Activated CD8-positive, alpha-beta T cell treated with anti-CD3 and anti-CD28 coated beads for 36 hours (primary cell): ENCODE measurements at places on chromosomes 2 and 18.

DNA sequence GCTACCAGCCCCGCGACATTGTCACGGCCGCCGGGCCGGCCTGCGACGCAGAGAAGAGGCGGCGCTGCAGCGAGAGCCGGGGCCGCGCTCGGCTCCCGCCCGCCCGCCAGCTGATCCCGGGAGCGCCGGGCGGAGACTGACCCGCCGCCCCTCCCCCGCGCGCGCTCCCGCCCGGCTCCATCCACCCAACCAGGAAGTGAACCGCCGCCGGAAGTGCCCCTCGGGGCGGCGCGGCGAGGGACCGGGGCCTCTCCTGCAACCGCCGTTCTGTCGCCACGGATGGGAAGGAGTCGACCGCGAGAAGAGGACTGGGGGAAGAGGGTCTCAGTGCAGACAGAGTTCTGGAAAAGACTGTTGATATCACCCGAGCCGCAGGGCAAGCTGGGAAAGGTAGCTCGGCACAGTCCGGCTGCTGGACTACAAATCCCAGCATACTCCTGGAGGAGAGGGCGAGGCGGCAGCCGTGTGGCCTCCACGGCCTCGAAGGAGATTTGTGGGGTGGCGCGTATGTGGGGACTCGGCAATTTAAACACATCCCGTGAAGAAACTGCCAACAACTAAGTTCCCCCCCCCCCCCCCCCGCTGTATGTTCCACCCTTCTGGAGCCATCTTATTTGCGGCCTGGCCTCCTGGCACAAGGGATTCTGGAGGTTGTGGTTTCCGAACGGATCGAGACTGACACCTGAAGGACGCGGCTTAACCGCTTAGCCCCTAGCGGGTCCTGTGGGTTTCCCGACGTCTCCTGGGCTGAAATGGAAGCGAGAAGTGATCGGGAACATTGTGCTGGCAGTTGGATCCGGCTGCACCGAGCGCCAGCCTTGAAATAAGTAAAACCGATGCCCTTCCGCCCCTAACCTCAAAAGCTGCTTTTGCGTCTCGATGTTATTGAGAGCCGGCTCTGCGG is at the start of gene AAK1:
Gene AAK1, minus strand, starts transcription at position 138 of the 904 bp plus-strand sequence. CDS start 699 bp downstream, outside the sequence.
- DNase-seq: peak; percentile 91

DNA sequence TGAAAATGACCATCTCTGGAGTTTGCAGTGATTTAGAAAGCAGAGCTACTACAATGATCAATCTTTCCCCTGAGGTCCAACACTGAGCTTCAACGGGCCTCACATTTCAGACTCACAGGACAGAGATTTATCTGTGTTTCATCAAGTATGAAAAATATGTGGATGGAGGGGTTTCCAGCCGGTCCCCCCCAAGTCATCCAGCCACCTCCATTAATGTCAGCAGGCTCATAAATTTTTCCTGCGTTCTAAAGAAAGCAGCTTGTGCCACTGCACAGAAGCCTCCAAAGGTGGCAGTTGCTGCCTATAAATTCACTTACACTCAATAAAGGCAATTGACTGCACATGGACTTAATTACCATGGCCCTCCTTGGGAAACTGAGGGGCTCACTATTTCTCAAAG is 117.4 kb upstream of the ACKR3 start:
- no peak for DNase-seq

- no peak for DNase-seq
Measured at GRCh38 chr2:19532547-19533196, 174.2 kb upstream of the OSR1 start.

- no peak for DNase-seq
Measured at GRCh38 chr18:79948719-79949411, 2.6 kb downstream of the SLC66A2 start.

- no peak for DNase-seq
Measured at GRCh38 chr2:46876741-46877384, 38.7 kb downstream of the MCFD2 start.

- DNase-seq: no peak
Measured at GRCh38 chr2:176165370-176166050, 8.4 kb downstream of the HOXD3 start.

DNA sequence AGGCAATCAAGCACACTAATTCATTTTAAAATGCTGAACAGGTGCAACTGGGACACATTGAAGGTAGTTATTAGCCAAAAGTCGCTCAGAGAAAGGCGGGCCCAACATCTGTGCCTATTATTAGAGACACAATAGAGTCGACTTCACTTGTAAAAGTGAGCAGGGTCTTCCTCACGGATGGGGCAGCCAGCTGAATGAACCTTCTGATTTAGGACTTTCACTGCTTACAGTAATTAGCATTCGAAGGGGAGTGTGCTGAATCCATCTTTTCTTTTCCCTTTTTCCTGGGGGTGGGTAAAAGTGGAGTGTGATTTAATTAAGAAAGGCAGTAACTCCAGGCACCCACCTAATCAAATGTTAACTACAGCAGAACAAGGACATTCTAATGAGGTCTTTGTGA is 677.7 kb downstream of the DCDC2C start:
- DNase-seq: no peak

- DNase-seq: peak; percentile 48
Measured at GRCh38 chr2:207768168-207768865, 1.4 kb downstream of the FZD5 start.

DNA sequence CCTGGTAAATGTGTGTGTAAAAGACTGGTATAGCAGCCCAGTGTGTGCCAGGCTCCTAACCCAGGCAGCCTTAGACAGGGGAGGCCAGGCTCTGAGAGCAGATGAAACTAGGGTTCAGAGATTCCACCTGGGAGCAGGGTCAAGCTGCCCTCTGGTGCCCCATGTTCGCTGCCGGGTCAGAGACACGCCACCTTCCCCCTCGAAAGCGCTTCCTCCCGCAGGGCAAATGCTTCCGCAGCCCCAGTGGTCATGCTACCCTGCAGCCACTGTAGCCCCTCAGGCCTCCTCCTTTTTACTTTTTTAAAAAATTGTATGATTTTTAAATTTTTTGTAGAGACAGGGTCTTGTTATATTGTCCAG is 10.6 kb upstream of the KLF11 start:
- no peak for DNase-seq

- DNase-seq: no peak
Measured at GRCh38 chr2:2871480-2872308, 505.9 kb downstream of the EIPR1 start.

- peak; percentile 98 for DNase-seq
Measured at GRCh38 chr18:9102508-9103375, at the start of gene NDUFV2. Gene NDUFV2, plus strand, starts transcription at chr18:9102699. Its CDS starts 45 bp downstream, at chr18:9102744.

DNA sequence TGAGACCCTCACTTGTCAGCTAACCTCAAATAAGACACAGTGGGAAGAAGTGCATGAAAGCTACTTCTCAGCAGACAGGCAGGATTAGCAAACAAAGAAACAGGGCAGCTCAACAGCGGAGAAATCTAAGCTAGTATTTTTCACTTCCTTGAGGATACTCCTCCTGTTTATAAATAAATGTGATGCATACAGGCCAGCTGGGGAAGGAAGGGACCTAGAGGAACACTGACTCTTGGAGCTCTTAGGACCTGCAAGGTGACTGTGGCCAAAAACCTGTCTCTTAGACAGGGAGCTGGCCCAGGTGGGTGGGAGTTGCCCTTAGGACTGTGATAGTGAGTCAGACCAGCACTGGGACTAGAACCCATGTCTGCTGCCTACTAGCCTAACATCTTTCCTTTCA is 4.8 kb downstream of the REEP1 start:
- DNase-seq: no peak

- DNase-seq: no peak
Measured at GRCh38 chr2:106531676-106532214, 44.6 kb downstream of the CD8B2 start.

DNA sequence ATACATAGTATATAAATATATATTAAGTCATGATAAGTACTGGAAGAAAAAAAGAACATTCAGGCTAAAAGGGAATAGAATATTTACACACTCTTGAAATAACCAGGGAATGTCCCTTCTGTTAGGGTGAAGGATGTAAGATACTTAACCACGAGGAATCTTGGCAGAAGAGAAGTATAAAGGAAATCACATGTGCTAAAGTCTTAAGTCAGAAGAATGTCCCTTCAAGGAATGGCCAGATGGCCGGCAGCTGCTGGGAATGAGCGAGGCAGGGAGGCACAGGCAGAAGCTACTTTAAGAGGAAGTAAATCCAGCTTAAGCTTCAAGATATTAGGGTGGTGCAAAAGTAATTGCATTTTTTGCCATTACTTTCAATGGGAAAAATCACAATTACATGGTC is 5.5 kb downstream of the CCDC102B start:
- DNase-seq: no peak

GRCh38 chr2:1841903-1842791 is 97.8 kb upstream of the PXDN start:
- no peak for DNase-seq

DNA sequence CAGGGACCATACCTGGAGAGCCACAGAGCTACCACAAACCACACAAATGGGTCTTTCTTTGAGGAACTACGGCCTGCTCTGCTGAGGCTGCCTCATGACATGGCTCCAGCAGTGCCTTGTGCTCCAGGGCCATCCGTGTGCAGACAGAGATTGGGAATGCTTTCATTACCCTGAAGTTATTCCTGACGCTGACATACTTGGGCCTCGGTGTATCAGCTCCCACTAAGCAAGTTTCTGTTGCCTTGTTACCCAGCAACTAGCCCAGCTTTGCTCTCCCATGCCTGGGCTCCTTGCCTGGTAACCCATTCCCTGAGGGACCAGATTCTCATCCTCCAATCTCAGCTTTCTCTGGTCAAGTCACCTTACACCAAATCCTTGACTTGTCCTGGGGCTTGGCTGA is 80.3 kb upstream of the FZD7 start:
- DNase-seq: no peak

DNA sequence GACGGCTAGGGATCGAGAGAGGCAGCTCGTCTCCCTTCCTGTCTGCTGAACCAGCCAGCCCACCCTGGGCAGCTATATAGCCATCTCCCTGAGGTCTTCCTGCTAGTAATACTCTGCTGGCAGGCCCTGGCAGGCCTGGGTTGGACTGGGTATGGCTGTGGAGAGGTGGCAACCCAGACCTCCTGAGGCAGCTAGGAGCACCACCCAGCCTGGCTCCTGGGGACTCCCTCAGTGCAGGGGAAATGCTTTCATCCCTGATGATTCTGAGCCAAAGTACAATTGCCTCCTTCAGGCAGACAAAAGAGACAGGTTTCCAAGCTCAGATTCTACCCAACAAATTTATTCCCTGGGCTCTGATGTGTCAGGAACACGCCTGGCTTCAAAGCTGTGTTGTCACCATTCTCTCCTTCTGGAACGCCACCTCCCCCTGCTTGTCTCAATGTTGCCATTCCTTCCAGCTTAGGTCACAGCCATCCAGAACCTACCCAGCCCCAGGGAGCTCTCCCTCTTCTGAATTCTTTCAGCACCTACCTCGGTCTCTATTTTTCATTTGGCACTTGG is 4.7 kb upstream of the DNAJB2 start:
- no peak for DNase-seq

DNA sequence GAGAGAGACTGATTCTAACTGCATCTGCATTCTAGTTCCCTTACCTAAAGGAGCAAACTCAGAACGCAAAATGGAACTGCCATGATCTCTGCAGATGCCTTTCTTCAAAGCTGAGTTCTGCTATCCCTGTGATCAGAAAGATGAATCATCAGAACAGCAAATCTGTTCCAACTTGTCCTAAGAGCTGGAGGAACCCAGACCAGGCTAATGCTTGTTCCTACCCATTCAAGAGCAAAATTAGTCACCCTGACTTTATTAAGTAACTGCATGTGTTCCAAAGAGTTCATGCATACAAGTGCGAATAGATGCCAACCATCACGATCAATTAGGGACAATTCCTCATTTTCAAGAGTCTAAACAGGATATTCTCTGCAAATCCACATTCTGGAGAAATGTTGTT is 46.5 kb downstream of the MBP start:
- DNase-seq: no peak

- no peak for DNase-seq
Measured at GRCh38 chr18:10011061-10011460, 97.2 kb downstream of the VAPA start.

GRCh38 chr2:23351388-23352141 is 33.4 kb upstream of the KLHL29 start:
- peak; percentile 67 for DNase-seq

DNA sequence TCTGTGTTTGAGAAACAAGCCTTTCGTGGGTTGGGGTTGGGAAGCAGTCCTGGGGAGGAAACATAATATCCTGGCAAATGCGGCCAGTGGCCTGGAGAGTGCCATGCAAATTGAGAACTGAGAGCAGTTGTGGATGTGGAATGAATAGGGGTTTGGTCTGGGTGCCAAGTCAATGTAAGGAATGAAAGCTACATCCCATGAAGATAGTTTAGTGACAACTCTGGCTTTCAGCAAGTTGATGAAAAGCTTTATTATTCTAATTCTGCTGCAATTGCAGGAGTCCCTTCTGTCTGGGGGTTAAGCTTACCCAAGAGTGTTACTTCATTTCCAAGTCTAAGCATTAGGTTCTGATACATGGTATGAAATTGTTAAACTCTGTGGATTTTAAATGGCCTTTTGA is 771.6 kb downstream of the DPP10 start:
- no peak for DNase-seq

DNA sequence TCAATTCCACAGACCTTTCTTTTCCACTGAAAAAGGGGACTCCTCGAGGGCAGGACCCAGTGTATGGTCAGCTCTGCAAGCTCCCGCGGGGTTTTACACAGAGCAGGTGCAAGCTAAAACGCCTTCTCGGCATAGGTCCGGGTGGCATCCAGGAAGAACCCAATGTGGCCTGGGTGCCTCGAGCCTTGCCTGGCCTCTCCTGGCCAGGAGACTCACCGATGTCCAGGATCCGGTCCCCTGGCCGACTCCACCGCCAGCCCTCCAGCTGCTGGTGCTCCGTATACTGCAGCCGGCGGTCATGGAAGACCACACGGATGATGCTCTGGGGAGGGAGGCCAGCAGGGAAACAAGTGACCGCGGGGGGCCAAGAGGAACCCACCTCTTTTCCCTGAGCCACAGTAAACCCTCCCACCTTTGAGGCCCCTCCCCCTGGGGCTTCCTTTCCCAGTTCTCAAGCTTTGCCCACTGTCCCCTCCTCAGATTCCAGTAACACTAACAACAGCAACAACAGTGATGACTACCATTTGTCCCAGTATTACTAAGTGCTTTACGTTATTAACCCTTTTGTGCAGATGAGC is 36.1 kb downstream of the TFCP2L1 start:
- DNase-seq: no peak

DNA sequence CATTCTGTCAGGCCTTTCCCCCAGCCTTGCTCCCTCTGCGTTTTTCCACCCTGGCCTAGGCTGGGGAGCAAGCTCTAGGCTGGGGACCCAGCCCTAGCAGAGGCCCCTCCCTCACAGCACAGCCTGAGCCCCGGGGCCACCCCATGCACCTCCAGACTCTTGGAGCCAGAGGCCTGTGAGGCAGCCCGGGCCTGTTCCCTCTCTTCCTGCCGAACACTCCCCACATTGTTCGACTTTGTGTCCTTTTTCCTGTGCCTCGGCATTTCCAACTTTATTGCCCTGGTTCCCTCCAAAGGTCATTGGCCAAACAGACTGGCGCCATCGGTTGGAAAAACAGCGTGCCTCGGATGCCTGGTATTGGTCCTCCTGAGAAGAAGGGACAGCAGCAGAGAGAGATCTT is 79.7 kb downstream of the HS1BP3 start:
- no peak for DNase-seq
